ENCODE measurements at places on chromosomes 4 and X.

DNA sequence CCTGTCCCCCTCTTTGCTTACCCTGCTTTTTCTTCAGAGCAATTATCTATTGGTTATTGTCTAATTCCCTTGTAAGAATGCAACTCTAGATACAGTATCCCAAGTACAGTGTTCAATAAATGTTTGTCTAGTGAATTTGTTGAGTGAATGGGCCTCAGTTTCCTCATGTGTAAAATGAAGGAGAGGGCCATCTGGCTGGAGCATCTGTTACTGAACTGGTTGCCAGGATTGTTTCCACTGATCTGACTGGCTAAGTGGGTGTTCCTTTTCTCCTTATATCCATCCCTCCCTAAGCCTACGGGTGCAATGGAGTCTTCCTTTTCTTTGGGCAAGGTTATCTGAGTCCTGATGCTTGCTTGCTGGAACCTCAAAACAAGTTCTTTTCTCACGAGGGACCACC is 185.2 kb upstream of the RPS6KA3 start:
- DNase-seq = no peak

DNA sequence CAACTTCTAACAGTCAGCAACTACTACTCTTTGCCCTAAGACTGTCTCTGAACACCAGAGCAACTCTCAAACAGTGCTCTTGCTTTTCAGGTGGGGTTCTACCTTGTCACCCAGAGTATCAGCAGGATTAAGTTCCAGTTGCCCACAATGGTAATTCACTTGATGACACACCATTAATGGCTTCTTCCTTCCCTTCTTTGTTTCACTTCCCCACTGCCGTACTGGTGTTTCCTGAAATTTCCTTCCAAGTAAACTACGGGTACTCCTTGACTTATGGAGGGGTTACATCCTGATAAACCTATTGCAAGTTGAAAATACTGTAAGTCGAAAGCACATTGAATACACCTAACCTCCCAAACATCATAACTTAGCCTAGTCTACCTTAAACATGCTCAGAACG is 36.6 kb upstream of the PDK3 start:
- DNase-seq = no peak

GRCh38 chr4:182616476-182616875 is 300.7 kb downstream of the DCTD start:
- no peak for DNase-seq

DNA sequence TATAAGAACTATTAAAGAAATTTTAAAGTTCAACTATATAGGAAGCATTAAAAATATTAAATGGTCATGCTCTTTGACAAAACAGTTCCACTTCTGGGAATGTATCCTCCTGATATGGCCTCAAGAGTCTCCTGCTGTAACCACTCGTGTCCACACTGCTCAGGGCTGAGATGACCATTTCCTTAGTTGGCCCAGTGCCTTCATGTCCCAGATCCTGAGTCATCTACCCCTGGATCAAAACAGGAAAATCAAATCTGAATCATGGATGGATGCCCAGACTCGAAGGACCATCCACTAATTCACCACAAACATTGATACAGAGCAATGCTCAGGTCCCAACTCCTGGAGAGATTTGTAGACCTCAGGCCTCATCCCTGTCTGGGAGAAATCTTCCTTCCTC is 44.7 kb downstream of the GPRASP3 start:
- DNase-seq = peak; percentile 66

- DNase-seq = no peak
Observed at GRCh38 chr4:10612476-10612875, 72.1 kb downstream of the CLNK start.

- DNase-seq = no peak
Observed at GRCh38 chr4:115158296-115158695, 44.9 kb upstream of the NDST4 start.

DNA sequence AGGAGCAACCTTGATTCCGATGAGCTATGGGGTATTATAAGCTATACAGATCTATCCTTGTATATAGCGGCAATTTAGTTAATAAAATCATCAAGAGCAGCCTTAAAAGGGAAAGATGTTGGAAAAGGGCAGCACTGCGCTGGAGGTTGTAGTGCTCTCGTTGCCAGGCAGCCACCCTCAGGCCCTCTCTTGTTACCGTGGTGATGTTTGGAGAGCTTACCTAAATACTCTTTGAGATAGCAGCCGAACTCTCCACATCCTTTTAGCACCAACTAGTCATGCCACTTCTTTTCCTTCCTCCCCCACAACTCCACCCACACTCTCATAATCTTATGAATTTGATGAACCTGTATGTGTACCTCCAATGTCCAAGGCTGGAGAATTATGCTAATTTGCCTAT is 3.8 kb upstream of the RADX start:
- no peak for DNase-seq

GRCh38 chr4:70359115-70359661 is 1.4 kb upstream of the SMR3A start:
- no peak for DNase-seq

- no peak for DNase-seq
Observed at GRCh38 chr4:75698963-75699228, 25.5 kb upstream of the USO1 start.

GRCh38 chr4:169854090-169854489 is 96.3 kb upstream of the HPF1 start:
- no peak for DNase-seq

- peak; percentile 35 for DNase-seq
Observed at GRCh38 chr4:88106205-88106604, 52.2 kb downstream of the ABCG2 start.

DNA sequence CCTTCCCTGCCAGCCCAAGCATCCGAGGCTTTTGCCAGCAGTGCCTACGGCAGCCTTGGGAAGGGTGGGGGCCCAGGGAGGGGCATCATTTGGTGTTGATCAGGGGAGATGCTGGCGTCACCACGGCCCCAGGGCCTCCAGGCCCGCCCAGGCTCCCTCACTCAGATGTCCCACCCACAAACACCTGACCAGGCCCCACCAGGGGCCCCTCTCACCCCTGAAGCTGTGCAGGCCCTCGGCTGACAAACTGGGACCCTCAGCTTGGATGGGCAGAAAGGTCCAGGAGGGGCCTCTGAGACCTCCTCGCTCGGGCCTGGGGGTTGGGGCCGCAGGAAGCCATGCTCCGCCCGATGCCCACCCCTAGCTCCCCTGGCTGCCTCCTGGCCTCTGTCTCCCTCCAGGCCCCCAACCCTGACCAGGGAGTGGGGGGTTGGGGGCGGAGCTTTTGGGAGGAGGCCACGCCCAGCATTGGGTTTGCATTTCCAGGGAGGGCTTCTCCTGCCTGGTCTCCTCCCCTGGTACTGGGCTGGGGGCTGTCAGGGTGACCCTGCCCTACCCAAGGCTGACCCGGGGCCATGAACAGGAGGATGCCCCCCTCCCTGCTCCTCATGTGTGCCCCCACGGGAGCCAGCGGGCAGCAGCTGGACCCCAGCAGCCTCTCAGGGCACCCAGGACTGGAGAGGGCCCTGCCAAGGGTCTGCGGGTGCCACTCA is 33.4 kb upstream of the SPON2 start:
- no peak for DNase-seq

GRCh38 chr4:3257556-3258482 is 8.9 kb downstream of the MSANTD1 start:
- DNase-seq = peak; percentile 15

- DNase-seq = no peak
Observed at GRCh38 chrX:47608130-47608810, 11.4 kb downstream of the SYN1 start.

DNA sequence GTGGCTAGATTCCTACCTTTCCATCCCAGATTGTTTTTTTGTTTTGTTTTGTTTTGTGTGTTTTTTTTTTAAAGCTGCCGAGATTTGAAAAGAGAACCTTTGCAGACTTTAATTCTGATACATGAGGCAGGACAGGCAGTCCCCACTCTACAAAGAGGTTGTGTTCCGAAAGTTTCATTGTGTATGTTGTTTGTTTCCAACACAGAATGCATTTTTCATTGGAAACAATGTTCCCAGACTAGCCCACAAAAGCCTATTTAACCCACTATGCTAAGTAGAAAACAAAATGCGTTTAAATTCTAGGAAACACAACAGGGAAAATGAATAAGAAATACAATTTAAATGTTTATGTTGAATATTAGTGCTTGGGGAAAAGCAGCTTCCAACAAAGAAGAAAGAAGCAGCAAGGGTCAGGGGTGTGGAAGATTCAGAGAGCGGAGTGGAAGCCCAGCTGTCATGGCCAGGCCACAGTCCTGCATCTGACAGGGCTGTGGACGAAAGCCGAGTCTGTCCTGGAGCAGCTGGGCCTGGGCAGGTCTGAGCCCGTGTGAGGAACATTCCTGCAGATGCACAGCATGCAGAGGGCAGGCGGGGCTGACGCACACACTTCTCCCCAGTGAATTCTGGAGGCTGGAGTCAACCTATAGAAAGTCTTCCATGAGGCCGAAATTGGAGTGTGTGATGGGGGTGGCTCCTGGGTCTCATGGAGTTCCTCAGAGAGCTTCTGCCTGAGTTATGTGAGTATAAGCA is 12.4 kb upstream of the SETD7 start:
- DNase-seq = no peak

DNA sequence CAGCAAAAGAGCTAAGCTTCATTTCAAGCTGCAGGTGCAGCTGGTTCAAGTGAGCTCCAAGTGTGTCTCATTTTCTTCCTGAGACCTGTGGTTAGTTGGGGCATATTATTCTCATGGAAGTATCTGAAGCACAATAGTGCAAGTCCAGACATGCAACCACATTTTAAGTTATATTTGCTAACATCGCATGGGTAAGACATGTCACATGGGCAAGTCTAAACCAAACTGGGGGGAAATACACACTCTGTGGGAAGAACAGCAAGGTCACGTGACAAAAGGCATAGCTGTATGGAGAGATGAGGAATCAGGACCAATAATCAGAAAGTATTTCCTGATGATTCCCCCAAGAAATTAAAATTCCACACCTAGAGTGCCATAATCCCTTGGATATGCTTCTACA is 94.9 kb upstream of the NDP start:
- no peak for DNase-seq

GRCh38 chr4:37780444-37781130 is 45.9 kb upstream of the PGM2 start:
- no peak for DNase-seq

DNA sequence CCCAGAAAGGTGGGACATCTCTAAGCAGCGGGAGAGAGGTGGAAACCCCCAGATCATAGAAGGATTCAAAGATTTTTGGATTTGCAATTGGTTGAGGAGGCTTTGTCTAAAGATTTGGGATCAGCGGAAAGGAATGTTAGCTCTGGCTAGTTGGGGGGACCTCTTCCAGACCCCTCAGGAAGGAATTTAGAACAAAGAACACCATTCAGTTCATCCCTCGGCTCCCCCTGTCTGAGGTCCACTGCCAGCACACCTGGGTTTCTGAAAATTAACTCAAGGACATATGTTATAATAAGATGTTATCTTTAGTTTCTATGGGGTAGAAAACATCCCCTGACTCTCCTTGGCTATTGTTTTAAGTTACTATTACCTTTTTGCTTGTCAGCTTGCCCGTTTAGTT is 163.6 kb downstream of the CEP135 start:
- DNase-seq = no peak

GRCh38 chrX:107440187-107440586 is 9.3 kb upstream of the FRMPD3 start:
- no peak for DNase-seq

All from HS-5 (cell line).